Astrocyte (in vitro differentiated cells and primary cell): ENCODE measurements at places on chromosomes 2 and 18. TPM values are rescaled to one million over a fixed set of nuclear protein-coding genes. Genes with fewer than 3 reads are reported as not detected.

DNA sequence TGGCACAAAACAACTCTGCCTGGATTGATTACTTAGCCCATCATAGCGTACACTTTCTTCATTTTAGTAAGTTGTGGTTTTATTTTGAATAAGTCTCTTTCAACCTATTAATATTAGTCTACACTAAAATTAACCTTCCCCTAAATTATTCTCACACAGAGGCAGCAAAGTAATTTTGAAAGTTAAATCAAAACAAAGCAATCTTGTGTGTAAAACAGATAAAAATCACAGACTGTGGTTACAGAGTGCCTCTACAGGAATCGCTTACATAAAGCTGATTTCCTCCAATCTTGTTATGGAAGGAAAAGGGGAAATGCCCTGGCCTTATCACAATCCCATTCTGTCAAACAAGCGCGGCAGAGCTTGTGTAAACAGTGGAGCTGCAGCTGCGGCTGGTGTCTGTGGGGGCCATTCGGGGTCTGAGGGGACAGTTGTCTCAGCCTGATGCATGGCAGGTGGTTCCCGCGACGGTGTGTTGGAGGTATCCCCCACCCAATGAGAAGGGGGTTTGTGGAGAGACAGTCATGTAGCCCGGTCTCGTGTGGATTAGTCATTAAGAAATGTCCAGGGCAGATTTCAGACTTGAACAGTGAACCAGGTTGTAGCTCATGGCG lies 42.1 kb downstream of the BCL2L11 start:
- peak; percentile 48 for DNase-seq

DNA sequence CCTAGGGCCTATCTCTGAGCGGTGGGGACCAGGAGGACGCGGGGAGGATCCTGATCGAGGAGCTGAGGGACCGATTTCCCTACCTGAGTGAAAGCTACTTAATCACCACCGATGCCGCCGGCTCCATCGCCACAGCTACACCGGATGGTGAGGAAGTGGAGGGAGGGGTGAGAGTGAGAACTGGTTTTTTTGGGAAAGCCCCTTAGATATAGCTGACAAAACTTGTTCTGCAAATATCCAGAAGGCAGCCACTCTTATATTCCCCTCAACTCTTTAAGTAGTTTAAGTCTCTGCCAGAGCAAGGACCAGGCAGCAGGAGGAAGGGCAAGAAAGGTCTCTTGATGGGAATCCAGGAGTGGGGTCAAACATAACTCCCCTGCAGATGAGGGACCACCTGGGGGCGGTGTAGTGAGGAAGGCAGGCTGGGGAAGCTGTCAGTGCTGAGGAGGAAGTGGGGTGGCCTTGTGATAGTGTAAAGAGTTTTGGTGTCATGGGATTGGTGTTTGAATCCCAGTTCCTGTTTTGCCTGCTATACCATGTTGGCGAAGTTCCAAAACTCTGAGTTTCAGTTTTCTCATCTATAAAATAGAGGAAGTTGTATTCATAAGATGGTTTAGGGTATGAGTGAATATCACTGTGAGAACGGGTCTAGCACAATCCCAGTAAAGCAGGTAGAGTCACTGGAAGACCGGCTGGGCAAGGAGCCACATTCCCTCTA lies 3.4 kb downstream of the NAGK start:
- DNase-seq: no peak

DNA sequence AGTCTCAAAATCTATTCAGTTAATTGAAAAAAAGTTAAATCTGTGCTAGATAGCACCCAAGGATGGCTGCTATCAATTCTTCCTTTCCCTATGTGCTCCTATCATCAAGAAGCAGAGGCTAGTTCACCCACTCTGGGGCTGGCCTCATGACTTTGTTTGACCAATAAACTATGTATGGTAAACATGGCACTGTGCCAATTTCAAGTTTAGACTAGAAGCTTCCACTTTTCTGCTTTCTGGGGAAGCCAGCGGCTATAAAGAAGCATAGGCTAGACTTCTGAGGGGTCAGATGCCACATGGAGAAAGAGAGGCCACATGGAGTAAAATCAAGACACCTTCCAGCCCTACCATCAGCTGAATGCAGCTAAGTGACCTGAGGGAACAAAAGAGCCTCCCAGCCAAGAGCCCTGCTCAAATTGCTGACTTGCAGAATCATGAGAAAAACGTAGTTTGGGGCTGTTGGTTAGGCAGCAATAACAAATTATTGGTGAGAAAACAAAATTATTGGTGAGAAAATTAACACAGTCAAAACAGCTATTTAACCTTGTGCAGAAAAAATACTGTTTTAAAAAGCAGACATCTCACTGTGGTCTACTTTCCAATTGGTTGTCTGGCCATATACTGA lies 86.5 kb upstream of the SLC14A2 start:
- DNase-seq: no peak

GRCh38 chr2:235271936-235272335 lies 221.9 kb upstream of the AGAP1 start:
- DNase-seq: no peak

GRCh38 chr2:84461310-84461709 lies 2.2 kb upstream of the SUCLG1 start:
- DNase-seq: no peak

ALPG gene
- total RNA-seq: 0.19 and 0.27 TPM in 2 replicates

DHX57 gene
- total RNA-seq: 18.6 and 22.5 TPM in 2 replicates

DNA sequence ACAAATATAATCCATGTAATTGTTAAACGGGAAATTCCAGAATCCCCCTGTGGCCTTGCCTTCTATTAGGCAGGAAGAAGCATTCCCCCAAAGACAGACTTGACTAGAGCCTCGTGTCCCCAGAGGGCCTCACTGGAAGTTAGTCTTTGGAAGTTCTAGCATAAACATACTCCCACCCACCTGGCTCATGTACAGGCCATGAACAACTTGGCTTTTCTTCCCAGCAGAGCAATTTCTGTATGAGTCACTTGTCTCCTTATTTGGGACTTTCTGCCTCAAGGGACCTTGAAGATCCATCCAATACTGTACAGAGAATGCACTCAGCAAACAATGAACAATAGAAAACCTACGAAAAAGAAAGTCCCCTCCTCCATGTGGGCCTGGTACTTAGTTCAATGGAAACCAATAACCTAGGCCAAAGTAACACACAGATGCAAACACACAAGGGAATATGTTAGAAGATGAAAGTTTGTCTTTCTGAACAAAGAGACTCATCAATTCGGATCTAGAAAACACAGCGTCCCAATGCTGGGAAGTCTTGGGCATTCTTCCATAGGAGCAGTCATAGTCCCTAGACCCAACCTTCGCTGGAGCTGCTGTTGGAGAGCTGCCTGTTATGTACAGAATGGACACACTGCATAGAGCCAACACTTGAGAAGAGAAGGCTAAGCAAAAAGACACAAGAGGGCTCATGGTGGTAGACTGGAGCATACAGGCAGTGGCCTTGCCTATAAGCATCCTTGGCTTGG lies 303.5 kb downstream of the HRH4 start:
- peak; percentile 38 for DNase-seq

REG3G gene
- not detected in 2 replicates for total RNA-seq

IL1F10 gene
- total RNA-seq: not detected in 2 replicates

GRCh38 chr2:145688156-145688555 lies 1168.2 kb upstream of the ZEB2 start:
- no peak for DNase-seq

- DNase-seq: no peak
Observed at GRCh38 chr2:12201369-12201768, 454.9 kb downstream of the LPIN1 start.

DNA sequence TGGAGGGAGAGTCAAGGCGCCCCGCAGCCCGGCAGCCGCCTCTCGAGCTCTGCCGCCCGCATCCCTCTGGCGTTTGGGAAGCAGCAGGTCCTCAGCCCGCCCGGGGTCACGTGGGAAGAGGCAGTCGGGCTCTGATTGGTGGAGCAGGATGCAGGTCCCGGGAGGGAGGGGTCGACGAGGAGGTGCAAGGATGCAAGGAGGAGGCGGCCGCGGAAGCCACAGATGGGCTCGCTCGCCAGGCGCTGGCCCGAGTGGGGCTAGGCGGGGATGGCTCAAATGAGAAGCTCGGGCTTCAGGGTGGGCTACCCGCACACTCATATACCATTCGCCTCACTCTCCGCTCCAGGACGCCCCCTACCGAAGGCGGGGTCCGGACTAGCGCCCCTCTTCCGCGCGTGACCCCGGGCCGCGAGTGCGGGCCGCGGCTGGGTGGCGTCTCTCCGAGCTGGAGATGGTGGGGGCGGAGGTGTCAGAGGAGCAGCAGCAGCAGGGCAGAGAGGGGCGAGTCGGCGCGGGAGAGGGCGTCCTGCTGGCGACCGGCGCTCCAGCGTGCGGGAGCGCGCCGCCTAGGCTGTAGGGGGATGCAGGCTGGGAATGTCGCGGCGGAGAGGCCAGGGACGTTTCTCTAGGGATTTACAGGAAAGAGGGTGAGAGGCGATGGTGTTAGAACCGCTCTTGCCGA lies at the start of gene TMEFF2:
TMEFF2 (minus strand) TSS at position 68 of the 682 bp plus-strand sequence. CDS start 409 bp downstream, outside the sequence.
- peak; percentile 73 for DNase-seq

DNA sequence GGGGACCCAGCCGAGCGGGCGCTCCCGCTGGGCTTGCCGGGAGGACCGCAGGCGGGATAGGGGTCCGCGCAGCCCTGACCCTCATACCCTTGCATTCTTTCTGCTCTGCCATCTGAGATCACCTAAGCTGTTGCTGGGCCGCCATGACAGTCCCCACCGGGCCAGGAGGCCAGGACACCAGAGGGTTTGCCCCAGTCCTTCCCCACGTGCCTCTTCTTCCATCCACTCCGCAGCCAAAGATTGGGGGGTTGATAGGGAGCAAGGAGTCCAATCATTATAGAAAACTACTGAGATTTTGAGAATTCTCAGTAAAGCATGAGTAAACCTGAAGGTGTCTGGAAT lies 453 bp upstream of the GRB14 start:
- no peak for DNase-seq

- no peak for DNase-seq
Observed at GRCh38 chr2:150467621-150467963, 19.9 kb downstream of the RND3 start.

GRCh38 chr2:47508641-47509040 lies 105.7 kb downstream of the MSH2 start:
- no peak for DNase-seq
